ENCODE measurements at places on chromosomes 5 and 9.

- DNase-seq: peak; percentile 29
These were observed 119.6 kb upstream of the FST start for GRCh38 chr5:53360811-53361210.

DNA sequence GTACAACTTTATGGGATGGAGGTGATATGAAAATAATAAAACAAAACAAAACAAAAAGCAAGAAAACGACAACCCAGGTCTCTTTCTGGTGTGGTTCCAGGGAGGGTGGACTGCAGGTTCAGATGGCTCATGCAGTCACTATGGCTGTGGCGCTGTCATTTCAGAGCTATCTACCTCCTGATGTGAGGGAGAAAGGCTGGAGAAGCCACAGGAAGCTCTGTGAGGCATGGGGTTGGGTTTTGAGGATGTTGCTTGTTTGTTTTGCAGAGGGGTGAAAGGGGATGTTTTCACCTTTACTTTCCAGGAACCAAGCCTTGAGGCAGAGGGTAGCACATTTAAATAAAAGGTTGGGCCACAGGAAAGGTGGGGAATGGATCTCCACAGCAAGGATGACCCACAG, 18.7 kb downstream of the NIPAL4 start:
- no peak for DNase-seq

- DNase-seq: no peak
These were observed 116.5 kb downstream of the BRINP1 start for GRCh38 chr9:119252671-119253299.

DNA sequence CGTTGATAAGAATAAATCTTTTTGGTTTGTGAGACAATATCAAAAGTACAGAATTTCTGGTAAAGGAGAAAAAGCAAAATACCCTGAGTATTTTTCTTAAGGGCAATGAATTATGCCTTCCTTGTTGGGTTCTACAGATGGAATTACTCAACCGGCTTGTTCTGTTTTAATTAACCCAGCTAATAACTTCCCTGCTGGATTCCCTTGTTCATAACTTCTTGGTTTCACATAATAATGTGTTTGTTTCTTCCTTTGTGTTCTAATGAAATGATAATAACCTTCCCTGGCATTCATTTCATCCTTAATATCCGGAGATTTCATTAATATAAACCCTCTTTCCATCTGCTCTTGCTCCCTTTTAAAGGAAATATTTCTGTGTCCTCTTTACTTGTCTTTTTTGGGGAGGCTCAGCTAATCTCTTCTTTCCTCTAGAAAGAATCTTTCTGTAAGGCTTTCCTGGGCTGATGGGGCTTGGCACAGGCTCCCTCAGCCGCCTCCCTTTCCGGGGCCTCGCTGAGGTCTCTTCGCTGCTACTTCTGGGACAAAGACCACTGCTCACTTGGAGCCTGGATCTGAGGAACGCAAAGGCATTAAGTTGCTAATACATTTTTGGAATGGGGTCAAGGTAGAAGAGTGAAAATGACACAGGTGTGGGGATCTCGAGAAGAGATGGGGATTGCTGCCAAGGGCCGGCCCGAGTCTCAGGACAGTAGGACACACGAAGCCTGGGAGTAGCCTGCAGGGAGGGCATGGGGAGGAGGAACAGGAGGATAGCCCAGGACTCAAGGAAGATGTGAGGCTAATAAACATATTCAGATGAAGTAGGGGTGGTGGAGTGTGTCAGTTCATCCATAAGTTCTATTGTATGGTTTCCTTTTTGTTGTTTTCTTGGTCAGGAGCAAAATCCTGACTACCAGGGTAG, 118.5 kb downstream of the NRG2 start:
- no peak for DNase-seq

DNA sequence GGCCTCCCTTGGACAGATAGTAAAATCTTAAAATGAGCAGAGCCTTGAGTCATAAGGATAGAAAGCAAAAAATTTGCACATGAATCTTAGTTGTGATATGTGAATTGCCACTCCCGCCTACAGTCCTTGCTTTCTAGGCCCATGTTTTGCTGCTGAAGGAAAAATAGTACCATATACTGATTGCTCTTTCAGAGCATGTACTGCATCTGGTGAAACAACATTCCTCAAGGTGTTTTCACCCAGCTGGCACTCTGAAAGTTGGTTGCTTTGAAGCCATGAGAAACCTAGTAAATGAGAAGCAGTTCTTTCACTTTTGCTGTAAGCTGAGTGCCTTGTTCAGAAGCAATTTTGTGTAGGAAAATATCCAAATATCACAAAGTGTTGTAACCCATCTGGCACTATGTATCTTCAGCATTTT, 10.3 kb downstream of the CDC37L1 start:
- DNase-seq: no peak

DNA sequence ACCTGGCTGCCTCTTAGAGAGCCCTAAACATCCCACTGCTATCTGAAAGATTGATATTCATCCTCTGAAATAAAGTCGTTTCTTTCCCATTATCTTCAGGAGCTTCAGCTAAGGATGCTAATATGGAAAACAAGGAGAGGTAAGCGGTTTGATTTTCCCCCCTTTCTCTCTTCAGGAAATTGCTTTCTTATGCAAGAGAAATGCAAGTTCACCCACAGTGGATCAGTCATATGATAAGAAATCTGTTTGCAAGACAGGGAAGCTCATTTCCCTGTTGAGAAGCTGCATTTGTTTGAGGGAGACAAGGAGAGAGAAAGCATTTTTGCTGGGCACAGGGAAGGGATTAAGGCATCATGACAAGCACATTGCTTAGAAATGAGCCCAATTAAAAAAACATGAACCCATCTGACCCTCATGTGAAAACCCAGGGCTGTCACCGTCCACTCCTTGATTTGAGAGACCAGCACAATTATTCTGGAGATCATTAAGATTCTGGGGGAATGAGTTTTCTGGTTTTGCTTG, 53.7 kb upstream of the BOD1 start:
- DNase-seq: no peak

GRCh38 chr5:145465474-145466263, 369.5 kb downstream of the PRELID2 start:
- no peak for DNase-seq

- DNase-seq: no peak
These were observed 117.3 kb upstream of the LHFPL2 start for GRCh38 chr5:78765756-78766411.

DNA sequence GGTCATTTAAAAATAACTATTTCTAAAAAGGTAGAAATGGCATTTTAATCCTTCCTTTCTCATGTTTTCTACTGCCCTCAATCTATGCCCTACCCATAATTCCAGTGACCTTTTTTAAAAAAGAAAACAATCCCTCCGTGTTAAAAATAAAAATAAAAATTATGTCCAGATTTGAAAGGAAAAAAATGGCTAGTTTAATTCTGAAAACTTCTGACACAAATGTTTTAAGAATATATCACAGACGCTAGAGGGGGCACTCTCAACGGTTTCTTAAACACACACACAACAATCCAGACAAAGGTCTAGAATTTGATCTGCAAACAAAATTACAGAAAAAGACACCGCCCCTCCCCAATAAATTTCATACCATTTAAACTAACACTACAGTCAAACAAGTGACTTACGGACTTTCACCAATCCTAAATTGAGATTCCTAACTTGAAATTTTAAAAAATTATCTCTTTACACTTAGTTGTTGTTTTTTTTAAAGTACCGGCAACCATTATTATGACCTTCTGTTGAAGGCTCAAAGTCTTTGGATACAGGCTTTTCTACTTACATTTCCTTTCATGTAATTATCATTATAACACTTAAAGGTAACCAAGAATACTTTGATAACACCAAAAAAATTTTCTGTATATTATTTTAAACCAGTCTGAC, 38.2 kb downstream of the CLINT1 start:
- DNase-seq: peak; percentile 12

GRCh38 chr9:86483496-86483895, 129.3 kb upstream of the TUT7 start:
- DNase-seq: no peak

DNA sequence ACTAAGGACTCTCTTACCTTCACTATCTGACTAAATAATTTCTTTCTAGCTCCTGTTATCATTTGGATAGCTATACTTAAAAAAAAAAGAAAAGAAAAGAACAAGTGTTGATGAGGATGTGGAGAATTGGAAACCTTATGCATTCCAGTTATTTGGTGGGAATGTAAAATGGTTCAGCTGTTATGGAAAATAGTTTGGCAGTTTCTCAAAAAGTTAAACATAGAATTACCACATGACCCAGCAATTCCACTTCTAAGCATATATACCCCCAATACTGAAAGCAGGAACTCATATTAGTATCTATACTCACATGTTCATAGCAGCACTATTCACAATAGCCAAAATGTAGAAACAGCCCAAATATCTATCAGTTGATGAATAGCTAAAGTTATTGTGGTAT, 61.1 kb downstream of the GNA14 start:
- no peak for DNase-seq

DNA sequence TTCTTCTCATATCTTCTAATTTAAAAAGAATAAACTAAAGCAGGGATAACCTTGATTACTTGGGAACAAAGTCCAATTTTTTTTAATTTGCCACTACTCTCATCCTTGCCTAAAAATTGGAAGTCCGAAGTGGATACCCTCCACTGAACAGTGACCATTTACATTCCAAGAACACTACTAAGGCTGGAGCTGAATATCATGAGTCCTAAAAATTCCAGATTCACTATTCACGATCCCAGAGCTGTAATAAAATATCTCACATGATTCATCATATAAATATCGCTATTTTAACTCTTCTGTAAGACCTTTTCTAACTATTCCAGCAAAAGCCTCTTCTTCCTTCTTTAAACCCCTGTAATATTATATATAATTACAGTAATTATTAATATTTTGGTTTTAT, 57.4 kb downstream of the ATPSCKMT start:
- peak; percentile 38 for DNase-seq

- DNase-seq: no peak
These were observed 203.5 kb downstream of the TAF11L14 start for GRCh38 chr5:17837757-17838156.

DNA sequence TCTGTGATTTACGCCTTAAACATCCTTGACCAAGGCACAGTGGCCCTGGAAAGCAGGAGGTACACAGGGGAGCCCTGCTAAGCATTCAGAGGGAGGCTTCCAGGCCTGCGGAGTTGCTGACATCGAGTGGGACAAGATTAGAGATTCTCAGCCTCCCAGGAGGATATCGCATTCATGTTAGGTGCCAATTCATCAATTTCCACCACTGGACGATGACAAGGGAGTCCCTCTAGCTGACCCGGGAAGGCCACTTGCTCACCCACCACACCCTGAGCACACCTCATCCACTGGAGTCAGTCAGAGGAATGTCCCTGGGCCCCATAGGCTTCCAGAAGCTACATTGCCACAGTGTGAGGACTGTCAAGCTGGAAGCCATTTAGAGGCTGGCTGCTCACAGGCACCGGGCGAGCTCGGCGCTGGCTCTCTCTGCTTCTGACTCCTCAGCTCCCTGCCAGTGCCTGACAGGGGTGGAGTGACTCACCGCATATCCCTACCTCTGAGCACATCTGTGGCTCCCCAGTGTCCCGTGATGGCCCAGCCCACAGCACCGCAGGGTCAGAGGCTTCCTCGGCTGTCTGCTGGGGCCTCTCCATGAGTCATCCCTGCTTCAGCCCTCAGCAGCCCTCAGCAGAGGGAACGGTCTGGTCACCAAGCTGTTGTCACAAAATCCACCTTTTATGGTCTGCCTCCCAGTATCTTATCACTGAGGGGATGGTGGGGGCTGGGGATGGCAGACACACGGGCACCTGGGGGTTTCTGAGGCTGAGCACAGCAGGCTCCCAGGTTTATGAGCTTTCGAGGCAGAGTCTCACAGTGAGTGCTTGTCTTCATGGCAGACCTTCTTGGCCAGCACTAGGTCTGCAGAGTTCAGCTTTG, 117.5 kb downstream of the ZNF608 start:
- peak; percentile 58 for DNase-seq

DNA sequence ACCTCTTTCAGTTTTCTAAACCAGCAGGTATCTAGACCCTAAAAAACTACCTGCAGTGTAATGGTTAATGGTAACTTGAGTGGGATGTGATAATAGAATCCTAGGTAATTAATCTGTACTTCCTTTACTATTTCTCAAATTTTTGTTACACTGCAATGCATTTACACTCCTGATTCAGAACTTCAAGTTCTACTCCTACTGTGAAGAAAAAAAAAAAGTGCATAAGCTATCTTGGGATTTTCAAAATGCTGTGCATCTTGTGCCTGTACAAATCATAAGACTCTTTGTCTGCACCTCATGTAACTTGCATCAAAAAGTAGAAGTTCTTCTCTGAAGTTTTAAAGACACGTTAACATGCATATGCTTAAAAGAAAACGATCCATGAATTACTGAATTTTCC, 554.1 kb downstream of the CETN3 start:
- no peak for DNase-seq

GRCh38 chr9:89799766-89800165, 195.0 kb downstream of the GADD45G start:
- DNase-seq: no peak

GRCh38 chr5:65721050-65721719, 724 bp downstream of the SGTB start:
- no peak for DNase-seq

DNA sequence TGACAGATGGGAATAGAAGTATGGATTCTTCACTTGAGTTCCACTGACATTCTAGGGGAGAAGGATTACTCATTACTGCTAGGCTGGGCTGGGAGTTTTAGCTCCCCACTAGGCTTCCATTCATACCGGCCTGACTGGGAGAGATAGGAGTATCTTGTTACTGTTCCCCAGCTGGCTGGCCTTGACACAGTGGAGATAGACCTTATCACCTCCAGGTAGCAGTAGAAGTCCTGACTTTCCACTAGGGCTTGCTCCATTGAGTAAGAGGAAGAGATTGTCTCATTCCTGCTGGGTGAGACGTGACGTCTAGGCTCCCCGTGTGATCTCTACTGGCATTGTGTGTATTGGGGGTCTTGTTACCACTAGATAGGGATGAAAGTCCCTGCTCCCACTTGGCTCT, 156.4 kb downstream of the CACNA1B start:
- no peak for DNase-seq

- DNase-seq: no peak
These were observed 14.9 kb downstream of the TXN start for GRCh38 chr9:110241260-110241857.

DNA sequence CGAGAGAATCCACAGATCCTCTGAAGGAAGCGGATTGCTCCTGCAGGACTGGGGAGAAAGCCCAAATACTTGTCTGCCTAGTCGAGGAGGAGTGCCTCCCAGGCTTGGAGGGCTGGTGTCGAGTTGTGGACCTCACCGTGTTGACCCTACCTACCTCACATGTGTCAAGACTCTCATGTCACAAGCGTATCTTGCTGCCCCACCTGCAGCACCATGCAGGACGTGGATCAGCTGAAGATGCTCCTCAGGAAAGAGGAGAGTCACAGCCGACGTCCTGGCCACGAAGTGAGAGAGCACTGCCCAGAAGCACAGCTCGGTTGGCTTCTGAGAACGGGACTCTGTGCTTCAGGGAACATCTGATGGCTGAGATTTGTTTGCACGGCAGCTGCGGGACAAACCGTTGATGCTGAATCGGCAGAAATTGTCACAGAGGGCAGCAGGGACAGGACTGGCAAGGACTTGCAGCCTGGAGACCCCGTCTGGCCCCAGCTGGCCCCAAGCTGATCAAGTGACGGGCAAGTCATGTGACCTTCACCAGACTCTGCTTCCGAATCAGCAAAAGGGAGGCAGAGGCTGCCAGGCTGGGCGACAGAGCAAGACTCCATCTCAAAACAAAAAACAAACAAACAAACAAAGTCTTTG, 119.1 kb upstream of the ITGA1 start:
- no peak for DNase-seq

GRCh38 chr9:137007108-137007815, 10.9 kb upstream of the CLIC3 start:
- no peak for DNase-seq
